NCI-H2171 (cell line): ENCODE measurements at places on chromosomes 7 and 10.

DNA sequence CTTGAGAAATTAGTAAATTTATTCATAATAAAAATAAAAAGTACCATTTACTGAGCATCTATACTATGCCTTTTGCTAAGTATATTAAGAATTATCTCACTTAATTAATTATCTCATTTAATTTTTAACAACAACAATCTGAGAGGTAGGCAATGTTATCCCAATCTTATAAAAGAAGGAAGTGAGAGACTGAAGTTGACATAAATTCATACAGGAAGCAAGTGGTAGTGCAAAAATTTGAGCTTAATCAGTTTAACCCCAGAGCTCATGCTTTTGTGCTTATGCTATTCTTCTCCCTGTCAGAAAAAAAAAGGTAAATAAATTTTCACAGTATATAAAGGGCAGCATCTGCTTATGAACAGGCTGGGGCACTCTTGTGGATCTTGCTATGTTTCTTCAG is 2.7 kb upstream of the LIPF start:
- DNase-seq = no peak

GRCh38 chr10:77630507-77630848 is 7.1 kb downstream of the KCNMA1 start:
- DNase-seq = no peak

- DNase-seq = no peak
Observed at GRCh38 chr7:105617280-105618015, 36.2 kb upstream of the EFCAB10 start.

GRCh38 chr10:62829622-62830021 is 13.5 kb upstream of the EGR2 start:
- no peak for DNase-seq

DNA sequence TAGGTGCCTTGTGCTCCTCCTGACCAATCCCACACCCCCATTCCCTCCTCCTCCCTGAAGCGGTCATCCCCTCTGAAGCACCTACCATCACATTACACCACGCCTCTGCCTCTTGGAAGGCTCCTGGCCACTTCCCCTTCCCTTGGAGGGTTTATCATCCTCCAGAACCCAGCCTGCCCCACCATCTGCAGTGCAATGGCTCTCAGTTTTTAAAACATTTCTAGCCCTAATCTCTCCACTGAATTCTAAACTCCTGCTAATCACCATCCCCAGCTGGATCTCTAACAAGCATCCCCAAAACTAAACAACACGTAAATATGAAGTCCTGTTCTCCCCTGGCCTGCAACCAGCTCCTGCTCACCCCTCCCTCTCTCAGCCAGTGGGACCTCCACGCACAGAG is 70.6 kb downstream of the PIP4K2A start:
- DNase-seq = no peak

GRCh38 chr7:128793181-128793547 is 1.4 kb downstream of the CCDC136 start:
- no peak for DNase-seq

- DNase-seq = no peak
Observed at GRCh38 chr7:139694389-139694676, 83.5 kb downstream of the HIPK2 start.

DNA sequence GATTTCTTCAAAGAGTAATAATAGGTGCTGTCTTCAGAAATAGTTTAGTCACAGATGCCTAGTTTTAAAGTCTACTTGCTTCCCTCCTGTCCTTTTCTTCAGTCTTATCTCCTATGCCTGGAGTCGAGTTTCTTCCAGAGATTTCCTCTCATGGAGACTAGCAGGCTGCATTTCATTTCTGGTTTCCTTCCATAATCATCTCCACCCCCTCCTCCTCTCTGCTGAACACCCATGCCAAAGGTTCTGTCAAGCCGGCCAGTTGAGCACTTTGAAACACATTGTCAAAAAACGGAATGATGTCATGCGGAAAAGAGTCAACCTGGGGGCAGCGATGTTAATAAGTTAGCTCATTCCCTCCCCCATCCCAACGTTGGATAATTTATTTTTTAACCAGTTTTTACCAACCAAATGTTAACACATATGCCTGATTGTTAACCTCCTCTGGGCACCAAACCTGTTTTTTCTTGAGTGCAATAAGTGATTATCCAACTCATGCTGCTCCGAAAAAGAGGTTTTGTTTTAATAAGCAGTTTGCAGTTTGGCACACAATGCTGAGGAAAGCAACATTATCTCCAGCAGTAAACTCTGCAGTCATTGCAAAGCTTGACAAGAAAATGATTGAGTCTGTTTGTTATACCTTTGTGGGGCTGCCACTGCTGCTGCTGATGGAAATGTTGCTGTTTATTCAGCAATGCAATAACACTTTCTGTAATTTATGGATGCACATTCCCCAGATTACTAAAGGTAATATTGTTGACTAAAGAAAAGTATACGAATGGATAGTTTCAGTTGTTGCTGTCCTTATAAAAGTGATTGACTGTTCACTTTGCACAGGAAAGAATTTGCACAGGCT is 161.6 kb downstream of the LRMDA start:
- no peak for DNase-seq

- DNase-seq = no peak
Observed at GRCh38 chr10:104059364-104059763, 26.3 kb downstream of the COL17A1 start.

GRCh38 chr7:29084832-29085231 is 61.5 kb downstream of the CPVL start:
- DNase-seq = no peak

- DNase-seq = no peak
Observed at GRCh38 chr10:113053091-113053490, 103.0 kb downstream of the TCF7L2 start.

DNA sequence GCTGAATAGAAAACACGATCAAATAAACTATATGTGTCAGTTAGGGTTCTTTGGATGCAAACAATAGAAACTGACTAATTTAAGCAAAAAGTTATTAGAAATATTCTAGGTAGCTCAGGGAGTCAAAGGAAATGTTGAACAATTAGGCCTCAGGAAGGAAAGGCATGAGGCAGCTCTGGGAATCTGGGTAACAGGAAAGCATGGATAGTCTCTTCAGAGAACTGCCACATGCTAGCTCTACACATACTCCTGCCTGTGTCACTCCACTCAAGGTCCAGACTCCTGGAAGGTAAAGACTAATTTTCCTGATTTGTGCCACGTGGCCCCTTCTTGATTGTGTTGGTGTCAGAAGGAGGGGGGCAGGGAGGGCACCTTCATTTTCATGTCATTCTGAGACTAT is 23.8 kb upstream of the PTTG1IP2 start:
- DNase-seq = no peak

- DNase-seq = no peak
Observed at GRCh38 chr10:86372784-86373239, 6.2 kb upstream of the GRID1 start.

DNA sequence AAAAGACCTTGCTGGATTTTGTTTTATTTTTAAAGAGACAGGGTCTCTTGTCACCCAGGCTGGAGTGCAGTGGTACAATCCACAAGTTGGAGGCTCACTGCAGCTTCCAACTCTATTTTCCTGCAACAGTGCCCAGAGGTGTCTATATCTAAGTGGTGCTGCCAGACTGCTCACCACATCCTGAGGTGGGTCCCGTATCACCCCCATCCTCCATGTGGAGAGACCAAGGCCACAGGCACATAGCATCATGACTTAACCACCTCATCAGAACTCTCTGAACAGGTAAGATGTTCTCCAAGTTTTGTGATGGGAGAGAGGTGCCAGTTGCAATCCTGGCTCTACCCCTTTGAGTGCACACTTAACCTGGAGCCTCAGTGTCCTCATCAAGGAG is 98.2 kb downstream of the RNF216 start:
- DNase-seq = no peak

- peak; percentile 65 for DNase-seq
Observed at GRCh38 chr10:110834629-110835301, 37.0 kb upstream of the PDCD4 start.

- DNase-seq = no peak
Observed at GRCh38 chr7:27709137-27710075, 30.6 kb upstream of the TAX1BP1 start.
